Dorsolateral prefrontal cortex (tissue), 122 donors: ENCODE measurements at places on chromosomes 12 and 14. TPM values are rescaled to one million over a fixed set of nuclear protein-coding genes. Genes with fewer than 3 reads are reported as not detected.

SLC6A12 gene
- total RNA-seq = 41.5 TPM

DDX11 gene
- total RNA-seq = 31.1 TPM

OSBPL8 gene
- 96.7 TPM for total RNA-seq

TRMT61A gene
- 15.7 TPM for total RNA-seq

TAMALIN gene
- 51.4 TPM for total RNA-seq

PAX9 gene
- total RNA-seq = not detected

SPIC gene
- not detected for total RNA-seq

STON2 gene
- total RNA-seq = 102 TPM

RAB15 gene
- 74.6 TPM for total RNA-seq

RPL10L gene
- total RNA-seq = not detected

PTGR2 gene
- total RNA-seq = 14.2 TPM

AKAP6 gene
- 294 TPM for total RNA-seq

SDSL gene
- total RNA-seq = 4.7 TPM

SNRNP35 gene
- total RNA-seq = 22.2 TPM

SLC10A1 gene
- not detected for total RNA-seq

SYNDIG1L gene
- 2.7 TPM for total RNA-seq

FAM186B gene
- total RNA-seq = not detected

TRHDE gene
- total RNA-seq = 36.8 TPM

SLC22A17 gene
- 434 TPM for total RNA-seq

RNASE3 gene
- total RNA-seq = not detected

KRT78 gene
- not detected for total RNA-seq

KSR2 gene
- total RNA-seq = 26.9 TPM

SMCO3 gene
- not detected for total RNA-seq

NRIP2 gene
- 19.4 TPM for total RNA-seq

ORAI1 gene
- 5.0 TPM for total RNA-seq

PTPRO gene
- total RNA-seq = 22.3 TPM

NINJ2 gene
- 19.4 TPM for total RNA-seq

TMEM30B gene
- total RNA-seq = 4.0 TPM

ACVRL1 gene
- 18.4 TPM for total RNA-seq

SLC17A8 gene
- 1.9 TPM for total RNA-seq

SIX1 gene
- total RNA-seq = 0.19 TPM

PRR13 gene
- total RNA-seq = 126 TPM

CCDC88C gene
- 16.4 TPM for total RNA-seq

HOXC11 gene
- total RNA-seq = not detected

DDN gene
- 34.2 TPM for total RNA-seq

ALDH1L2 gene
- 8.1 TPM for total RNA-seq

STAC3 gene
- 2.6 TPM for total RNA-seq

ZNF891 gene
- total RNA-seq = 4.9 TPM

CLEC2D gene
- 7.0 TPM for total RNA-seq

SLC38A4 gene
- 0.18 TPM for total RNA-seq

CLEC6A gene
- total RNA-seq = not detected

IGF1 gene
- 3.9 TPM for total RNA-seq

GALNT9 gene
- total RNA-seq = 74.4 TPM

MYO1H gene
- total RNA-seq = not detected

CD4 gene
- total RNA-seq = 7.0 TPM
